Stimulated activated CD8-positive, alpha-beta memory T cell treated with anti-CD3 and anti-CD28 coated beads, Interleukin-7, amount 100 ng/mL, for 1 hour (primary cell): ENCODE measurements at places on chromosomes 7 and 10.
A peak's percentile ranks its signal among the peaks of the same experiment; 100 is the strongest.

GRCh38 chr7:2978408-2978807, 65.3 kb downstream of the CARD11 start:
- DNase-seq: peak; percentile 39

- no peak for DNase-seq
Observed at GRCh38 chr7:89738549-89738948, 415.7 kb upstream of the STEAP1 start.

- no peak for DNase-seq
Observed at GRCh38 chr7:55509322-55509721, 63.0 kb downstream of the VOPP1 start.

GRCh38 chr10:75049316-75050148, 61.9 kb upstream of the SAMD8 start:
- no peak for DNase-seq

GRCh38 chr7:146131701-146132100, 15.1 kb downstream of the CNTNAP2 start:
- no peak for DNase-seq

GRCh38 chr10:66242885-66243284, 683.0 kb upstream of the LRRTM3 start:
- no peak for DNase-seq

GRCh38 chr10:133475821-133476640, 22.3 kb downstream of the SCART1 start:
- no peak for DNase-seq

- DNase-seq: no peak
Observed at GRCh38 chr10:16886031-16886430, 68.8 kb upstream of the RSU1 start.

GRCh38 chr7:51075681-51076580, 240.7 kb downstream of the COBL start:
- no peak for DNase-seq

DNA sequence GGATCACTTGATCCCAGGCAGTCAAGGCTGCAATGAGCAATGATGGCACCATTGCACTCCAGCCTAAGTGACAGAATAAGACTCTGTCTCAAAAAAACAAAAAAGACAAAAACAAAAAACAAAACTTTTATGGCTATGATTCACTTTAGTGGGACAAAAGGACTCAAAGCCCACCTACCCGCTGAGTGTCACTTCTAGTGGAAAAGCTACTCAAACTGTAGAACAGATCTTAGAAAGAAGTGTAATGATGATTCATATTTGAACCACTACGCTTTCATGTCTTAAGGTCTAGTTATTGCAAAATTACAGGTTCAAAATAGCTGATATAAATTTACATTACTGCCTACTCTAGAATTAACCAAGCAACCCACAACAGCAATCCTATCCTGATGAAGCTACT, 47.1 kb upstream of the OTUD1 start:
- DNase-seq: no peak

- DNase-seq: no peak
Observed at GRCh38 chr10:50375051-50375452, 123.7 kb upstream of the ASAH2 start.

- DNase-seq: no peak
Observed at GRCh38 chr7:30707391-30708357, 25.4 kb upstream of the CRHR2 start.
